GM23248 (cell line): ENCODE measurements at places on chromosomes 6 and 20. TPM values are rescaled to one million over a fixed set of nuclear protein-coding genes. Genes with fewer than 3 reads are reported as not detected.

DNA sequence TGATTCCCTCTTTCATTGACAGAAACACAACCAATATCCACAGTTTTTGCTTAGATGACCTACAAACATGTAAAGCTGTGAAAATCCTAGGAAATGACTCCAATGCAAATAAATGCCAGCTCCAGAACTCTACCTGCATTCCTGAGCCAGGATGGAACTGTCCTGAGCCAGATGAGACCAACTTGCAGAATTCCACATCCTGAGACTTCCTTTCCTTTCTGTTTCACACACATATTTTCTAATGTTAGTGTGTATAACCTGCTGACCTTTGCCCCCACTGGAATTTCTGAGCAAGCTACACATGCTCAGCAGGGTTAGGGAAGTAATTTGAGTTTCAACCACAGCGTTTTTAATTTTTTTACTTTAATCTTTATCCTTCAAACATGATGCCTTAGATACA is 69.6 kb upstream of the ADGRF1 start:
- H3K27ac ChIP-seq: no peak overlapping the region
- H3K36me3 ChIP-seq: no peaks in the 10 kb centered on the region
- no peak overlapping the region for H3K4me3 ChIP-seq
- H3K27me3 ChIP-seq: no peaks in the 10 kb centered on the region
- peaks cover 8% of the 10 kb centered on the region; the same call in 1 of the 2 replicates for H3K4me1 ChIP-seq
- no peak for DNase-seq

TRIM40 gene
- not detected in 2 replicates for total RNA-seq

CD40 gene
- total RNA-seq: 1.8 and 2.5 TPM in 2 replicates

EDN1 gene
- total RNA-seq: 1.8 and 6.3 TPM in 2 replicates

CCN6 gene
- total RNA-seq: not detected in 2 replicates
